SK-MEL-5 (cell line): ENCODE measurements at places on chromosomes 11 and 22. TPM values are rescaled to one million over a fixed set of nuclear protein-coding genes. Genes with fewer than 3 reads are reported as not detected.

The OR4A16 gene
- total RNA-seq = not detected in 2 replicates

The HORMAD2 gene
- total RNA-seq = not detected in 2 replicates

The RFPL1 gene
- not detected in 2 replicates for total RNA-seq

The C11orf87 gene
- total RNA-seq = not detected in 2 replicates

The ZBTB16 gene
- not detected in 2 replicates for total RNA-seq

The JAM3 gene
- 70.7 and 72.2 TPM in 2 replicates for total RNA-seq

The LMO2 gene
- not detected in 2 replicates for total RNA-seq

The ARHGAP8 gene
- total RNA-seq = 0.32 and 0.87 TPM in 2 replicates

The APOBEC3H gene
- 1.1 TPM in 1 of 2 replicates, not detected in the other for total RNA-seq

The EFCAB6 gene
- 0.29 and 0.55 TPM in 2 replicates for total RNA-seq

The ZNRD2 gene
- total RNA-seq = 26.5 and 32.4 TPM in 2 replicates

The C11orf91 gene
- total RNA-seq = 0.29 TPM in 1 of 2 replicates, not detected in the other

The OR5B21 gene
- not detected in 2 replicates for total RNA-seq
